ENCODE measurements at places on chromosomes 7 and 10. TPM values are rescaled to one million over a fixed set of nuclear protein-coding genes. Genes with fewer than 3 reads are reported as not detected.

The SORCS1 gene
- 0.53 TPM for total RNA-seq

The CNNM1 gene
- total RNA-seq, result 0.70 TPM

GRCh38 chr10:103547391-103547946 is 54.0 kb downstream of the NEURL1 start:
- H3K4me1 ChIP-seq, result no peaks in the 10 kb centered on the region
- DNase-seq, result peak; percentile 44
- no peak overlapping the region for H3K27ac ChIP-seq
- no peaks in the 10 kb centered on the region for H3K36me3 ChIP-seq
- no peaks in the 10 kb centered on the region for H3K27me3 ChIP-seq

DNA sequence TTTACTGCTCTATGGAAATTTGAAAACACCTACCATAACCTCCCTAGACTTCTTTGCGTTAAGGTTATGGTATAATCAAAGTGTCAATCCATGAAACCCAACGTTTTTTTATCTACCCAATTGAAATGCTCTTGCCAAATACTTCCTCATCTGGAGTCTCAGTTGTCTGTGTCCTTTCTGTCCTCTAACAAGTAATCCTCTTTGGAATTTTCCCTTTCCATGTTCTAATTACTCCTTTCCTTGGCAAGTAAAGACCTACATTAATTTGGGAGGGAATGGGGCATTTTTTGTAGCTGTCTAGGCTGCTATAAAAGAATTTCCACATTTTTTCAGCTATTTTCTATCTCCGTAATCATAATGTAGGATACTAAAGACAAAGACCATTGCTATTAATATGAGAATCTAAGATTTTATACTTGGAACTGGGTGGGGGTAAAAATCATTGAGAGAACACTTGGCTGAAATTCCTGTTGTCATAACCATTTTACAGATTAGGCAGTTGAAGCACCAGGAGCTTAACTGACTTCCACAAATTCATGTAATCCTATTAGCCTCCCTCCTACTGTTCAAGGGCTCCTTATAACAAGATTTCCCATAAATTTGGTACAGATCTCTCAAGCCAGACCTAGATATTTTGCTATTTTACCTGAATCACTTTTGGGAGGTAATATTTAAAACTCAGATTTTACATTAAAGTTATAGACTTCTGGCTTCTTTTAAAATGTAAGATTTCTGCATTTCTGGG is 1307.6 kb downstream of the XPNPEP1 start:
- H3K27me3 ChIP-seq, result no peaks in the 10 kb centered on the region
- H3K4me3 ChIP-seq, result no peak overlapping the region
- H3K4me1 ChIP-seq, result no peaks in the 10 kb centered on the region
- no peak for DNase-seq
- no peak overlapping the region for H3K27ac ChIP-seq

DNA sequence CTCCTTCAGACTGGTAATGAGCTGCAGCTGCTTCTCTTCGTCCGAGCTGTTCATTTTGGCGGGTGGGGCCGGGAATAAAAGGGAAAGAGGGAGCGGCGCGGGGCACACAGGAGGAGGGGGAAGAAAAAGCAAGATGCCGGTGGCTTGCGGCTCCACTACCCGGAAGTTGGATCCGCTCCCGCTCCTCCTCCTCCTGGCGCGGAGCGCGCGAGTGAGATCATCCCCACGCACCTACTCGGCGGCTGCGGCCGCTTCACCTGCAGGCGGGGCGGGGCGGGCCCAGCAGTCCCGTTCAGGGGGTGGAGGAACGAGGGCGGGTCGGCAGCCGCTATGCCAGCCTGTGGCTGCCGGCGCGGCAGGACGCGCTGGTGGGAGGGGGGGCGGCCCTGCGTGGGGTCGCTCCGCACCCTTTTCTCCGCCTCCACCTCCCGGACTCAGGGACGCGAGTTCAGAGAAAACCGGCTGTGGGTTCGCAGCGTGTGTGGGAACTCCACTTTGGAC is at the start of gene SHTN1:
SHTN1 (minus strand) TSS at position 162 of the 501 bp plus-strand sequence; CDS start at position 54, 108 bp downstream.
- no peak for DNase-seq
- H3K27ac ChIP-seq, result peak within 1 kb of the TSS; percentile 83
- peaks cover 10% of the 10 kb centered on the region for H3K4me1 ChIP-seq
- H3K27me3 ChIP-seq, result no peaks in the 10 kb centered on the region
- H3K4me3 ChIP-seq, result peak within 1 kb of the TSS; percentile 43
- no peaks in the 10 kb centered on the region for H3K36me3 ChIP-seq

DNA sequence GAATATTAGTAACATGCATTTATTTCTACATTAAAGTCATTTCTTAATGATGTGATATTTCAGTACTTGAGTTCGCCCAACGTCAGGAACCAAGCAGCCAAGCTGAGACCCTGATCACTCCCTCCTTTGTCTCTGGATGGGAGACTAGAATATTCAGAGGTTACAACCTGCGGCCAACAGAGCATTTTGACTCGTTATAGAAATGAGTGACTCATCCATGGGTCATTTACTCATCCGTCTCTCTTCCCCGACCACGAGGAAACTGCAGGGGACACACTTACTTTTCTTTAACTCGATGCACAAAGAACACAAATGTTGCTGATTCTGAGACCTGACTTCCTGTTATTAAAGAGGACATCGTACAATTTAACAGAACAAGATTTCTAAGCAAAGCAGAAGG is 343.3 kb downstream of the FRMD4A start:
- no peaks in the 10 kb centered on the region for H3K4me1 ChIP-seq
- H3K4me3 ChIP-seq, result no peak overlapping the region
- no peaks in the 10 kb centered on the region for H3K27me3 ChIP-seq
- no peak for DNase-seq
- H3K36me3 ChIP-seq, result no peaks in the 10 kb centered on the region

DNA sequence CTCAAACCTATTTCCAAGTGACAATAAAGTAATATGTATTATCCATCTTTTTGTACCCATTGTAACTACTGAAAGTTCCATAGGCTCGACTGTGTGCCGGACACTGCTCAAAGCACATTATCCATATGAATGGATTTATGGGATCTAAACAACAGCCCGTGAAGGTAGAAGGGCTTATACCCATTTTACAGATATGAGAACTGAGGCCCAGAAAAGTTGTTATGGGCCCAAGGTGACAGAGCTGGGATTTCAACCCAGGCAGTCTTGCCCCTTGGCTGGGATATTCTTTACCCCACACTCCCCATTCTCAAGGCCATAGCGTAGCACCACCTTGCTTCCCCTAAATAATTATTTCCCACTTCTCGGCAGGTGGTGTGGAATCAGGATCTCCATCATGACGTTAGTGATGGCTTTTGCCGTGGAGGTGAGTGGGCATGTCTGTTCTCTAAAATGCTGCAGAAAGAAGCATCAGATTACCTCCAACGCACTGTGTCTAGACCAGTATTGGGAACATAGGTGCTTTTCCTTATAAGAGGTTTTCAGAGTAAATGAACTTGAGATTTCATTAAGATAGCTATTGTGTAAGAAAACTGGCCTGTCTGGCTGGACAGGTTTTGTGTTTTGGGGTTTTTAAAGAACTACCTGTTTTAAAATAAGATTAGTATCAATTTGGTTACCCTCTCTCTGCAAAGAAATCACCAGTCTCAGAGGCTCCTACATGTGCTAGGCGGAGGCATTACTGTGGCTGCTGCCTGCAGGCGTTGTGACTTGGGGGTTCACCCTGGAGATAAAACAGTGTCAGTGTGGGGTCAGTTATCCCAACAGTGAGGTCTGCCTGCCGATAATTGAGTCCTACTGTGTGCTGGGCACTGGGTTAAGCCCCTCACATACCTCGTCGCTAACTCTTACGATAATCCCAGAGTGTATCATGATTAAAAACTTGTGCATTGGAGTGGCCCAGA is 85.1 kb upstream of the SDK1 start:
- no peaks in the 10 kb centered on the region for H3K36me3 ChIP-seq
- H3K27ac ChIP-seq, result no peak overlapping the region
- H3K27me3 ChIP-seq, result no peaks in the 10 kb centered on the region
- no peak overlapping the region for H3K4me3 ChIP-seq
- DNase-seq, result no peak

- no peak overlapping the region for H3K4me3 ChIP-seq
- DNase-seq, result peak; percentile 28
- no peaks in the 10 kb centered on the region for H3K27me3 ChIP-seq
- H3K36me3 ChIP-seq, result no peaks in the 10 kb centered on the region
- H3K27ac ChIP-seq, result no peak overlapping the region
Measured at GRCh38 chr7:157457355-157458253, 120.8 kb downstream of the DNAJB6 start.

The CYP3A4 gene
- 796 TPM for total RNA-seq

DNA sequence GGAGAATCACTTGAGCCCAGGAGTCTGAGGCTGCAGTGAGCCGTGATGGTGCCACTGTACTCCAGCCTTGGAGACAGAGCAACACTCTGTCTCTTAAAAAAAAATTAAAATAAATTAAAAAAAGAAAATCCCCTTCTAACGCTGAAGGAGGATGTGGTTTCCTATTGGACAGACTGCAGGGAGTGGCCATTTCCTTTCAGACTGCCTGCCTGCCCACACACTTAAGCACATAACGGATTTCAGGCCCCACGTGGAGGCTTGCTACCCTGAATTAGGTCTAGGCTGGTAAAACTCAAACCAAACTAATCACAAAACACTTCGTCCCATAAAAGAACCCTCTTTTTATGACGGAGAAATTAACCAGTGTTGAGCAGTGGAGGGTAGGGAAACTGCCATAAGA is 34.0 kb downstream of the GATA3 start:
- H3K27ac ChIP-seq, result no peak overlapping the region
- H3K4me3 ChIP-seq, result no peak overlapping the region
- no peaks in the 10 kb centered on the region for H3K36me3 ChIP-seq
- H3K27me3 ChIP-seq, result no peaks in the 10 kb centered on the region
- no peak for DNase-seq

DNA sequence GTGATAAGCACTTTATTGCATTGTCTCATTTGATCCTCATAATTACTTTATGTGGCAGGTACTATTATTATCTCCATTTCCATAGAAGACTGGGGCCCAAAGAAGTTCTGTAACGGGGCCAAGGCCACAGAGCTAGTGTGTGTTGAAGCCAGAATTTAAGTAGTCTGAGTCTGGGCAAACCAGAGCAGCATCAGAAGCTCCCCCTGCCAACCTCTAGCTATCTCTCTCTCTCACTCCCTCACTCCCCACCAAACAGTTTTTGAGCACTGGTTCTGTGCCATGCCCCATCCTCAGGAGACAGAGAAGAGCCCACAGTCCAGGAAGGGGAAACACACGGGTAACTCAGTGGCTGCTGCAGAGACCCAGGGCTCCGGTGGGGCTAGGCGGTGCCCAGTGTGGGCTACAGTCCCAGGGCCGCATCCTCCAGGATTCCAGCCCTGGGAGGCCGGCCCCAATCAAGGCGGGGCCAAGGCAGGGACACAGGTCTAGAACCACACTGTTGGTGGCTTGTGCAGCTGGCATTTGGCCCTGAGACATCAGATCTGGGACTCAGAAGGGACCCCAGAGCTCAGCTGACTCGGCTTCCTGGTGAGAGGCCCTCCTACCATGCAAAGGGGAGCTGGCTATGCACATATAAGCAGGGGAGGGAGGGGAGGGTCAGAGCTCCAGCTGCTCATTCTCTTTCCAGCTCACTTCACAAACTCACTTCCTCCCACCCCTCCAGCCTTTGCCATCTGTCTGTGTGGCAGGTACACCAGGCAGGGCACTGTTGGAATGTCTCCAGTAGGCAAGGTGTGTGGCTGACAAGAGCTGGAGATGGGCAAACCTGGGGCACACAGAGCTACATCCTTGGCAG is 34.4 kb downstream of the COL13A1 start:
- no peak overlapping the region for H3K27ac ChIP-seq
- no peaks in the 10 kb centered on the region for H3K4me1 ChIP-seq
- no peak for DNase-seq
- no peaks in the 10 kb centered on the region for H3K27me3 ChIP-seq
- no peaks in the 10 kb centered on the region for H3K36me3 ChIP-seq

DNA sequence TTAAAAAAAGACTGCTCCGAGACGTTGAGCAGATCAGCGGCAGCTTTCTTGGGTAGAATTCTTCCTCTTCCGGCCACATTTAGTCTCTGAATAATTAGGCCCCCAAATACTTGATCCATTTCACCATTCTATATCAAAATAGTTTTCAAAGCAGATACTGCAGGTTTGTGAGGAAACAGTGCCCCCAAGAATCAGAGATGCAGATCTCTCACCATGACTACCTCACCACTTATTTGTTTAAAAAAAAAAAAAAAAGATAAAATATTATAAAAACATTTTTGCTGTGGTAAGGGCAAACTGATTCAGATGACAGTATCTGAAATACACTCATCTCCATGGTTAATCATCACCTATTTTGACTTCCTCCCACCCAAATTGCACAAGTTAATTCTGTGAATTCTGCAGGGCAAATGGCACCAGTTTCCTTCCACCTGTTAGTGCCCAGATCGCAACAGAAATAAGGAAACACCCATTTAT is 210.4 kb downstream of the FAM107B start:
- H3K27me3 ChIP-seq, result no peaks in the 10 kb centered on the region
- H3K4me1 ChIP-seq, result no peaks in the 10 kb centered on the region
- peak overlapping the region; percentile 28 for H3K27ac ChIP-seq
- H3K4me3 ChIP-seq, result no peak overlapping the region
- H3K36me3 ChIP-seq, result no peaks in the 10 kb centered on the region

GRCh38 chr7:121029302-121029701 is 40.8 kb downstream of the CPED1 start:
- H3K36me3 ChIP-seq, result no peaks in the 10 kb centered on the region
- no peak overlapping the region for H3K27ac ChIP-seq
- DNase-seq, result no peak
- H3K4me1 ChIP-seq, result peaks cover 4% of the 10 kb centered on the region
- H3K27me3 ChIP-seq, result no peaks in the 10 kb centered on the region
- H3K4me3 ChIP-seq, result no peak overlapping the region

DNA sequence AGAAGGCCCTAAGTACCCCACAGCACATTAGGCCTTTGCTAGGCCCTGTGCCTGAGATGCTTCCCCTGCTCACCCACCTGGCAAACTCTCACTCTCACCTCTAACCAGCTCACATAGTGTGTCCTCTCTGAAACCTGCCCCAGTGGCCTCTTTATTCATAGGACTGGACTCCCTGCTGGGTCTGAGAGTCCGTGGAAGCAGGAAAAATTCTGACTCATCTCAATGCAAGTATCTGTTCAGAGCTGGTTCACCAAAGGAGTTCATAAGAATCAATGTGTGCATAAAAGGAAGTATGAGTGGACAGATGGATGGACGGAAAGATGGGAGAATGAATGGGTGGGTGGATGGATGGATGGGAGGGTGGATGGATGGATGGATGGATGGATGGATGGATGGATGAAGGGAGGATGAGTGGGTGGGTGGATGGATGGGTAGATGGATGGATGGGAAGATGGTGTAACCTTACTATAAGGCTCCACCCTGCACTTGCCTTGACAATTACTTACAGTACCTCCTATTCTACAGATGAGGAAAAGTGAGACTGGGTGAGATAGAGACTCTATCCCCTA is 111.2 kb upstream of the ZMIZ1 start:
- DNase-seq, result no peak
- H3K4me3 ChIP-seq, result no peak overlapping the region
- H3K27ac ChIP-seq, result no peak overlapping the region
- no peaks in the 10 kb centered on the region for H3K27me3 ChIP-seq

The RAMP3 gene
- 26.1 TPM for total RNA-seq

GRCh38 chr10:131586958-131587357 is 275.4 kb upstream of the TCERG1L start:
- DNase-seq, result no peak
- H3K4me3 ChIP-seq, result no peak overlapping the region
- no peaks in the 10 kb centered on the region for H3K27me3 ChIP-seq
- H3K36me3 ChIP-seq, result no peaks in the 10 kb centered on the region
- H3K4me1 ChIP-seq, result no peaks in the 10 kb centered on the region
- no peak overlapping the region for H3K27ac ChIP-seq

GRCh38 chr7:147136352-147136751 is 1019.8 kb downstream of the CNTNAP2 start:
- no peak for DNase-seq
- no peak overlapping the region for H3K27ac ChIP-seq
- no peaks in the 10 kb centered on the region for H3K36me3 ChIP-seq
- no peak overlapping the region for H3K4me3 ChIP-seq
- no peaks in the 10 kb centered on the region for H3K27me3 ChIP-seq

GRCh38 chr10:49325916-49326783 is 27.2 kb downstream of the C10orf71 start:
- H3K36me3 ChIP-seq, result no peaks in the 10 kb centered on the region
- H3K4me3 ChIP-seq, result no peak overlapping the region
- no peaks in the 10 kb centered on the region for H3K27me3 ChIP-seq
- no peaks in the 10 kb centered on the region for H3K4me1 ChIP-seq

All from Peyer's patch (tissue), 4 donors.